ENCODE measurements at places on chromosomes 6 and 20.
A peak's percentile ranks its signal among the peaks of the same experiment; 100 is the strongest.

- no peaks in the 10 kb centered on the region for H3K4me1 ChIP-seq
- H3K27me3 ChIP-seq = no peaks in the 10 kb centered on the region
- no peak overlapping the region for H3K27ac ChIP-seq
- H3K36me3 ChIP-seq = no peaks in the 10 kb centered on the region
- no peak for DNase-seq
These were observed 97.5 kb upstream of the ZBTB24 start for GRCh38 chr6:109580519-109580918.

- H3K4me1 ChIP-seq = peaks cover 26% of the 10 kb centered on the region
- H3K36me3 ChIP-seq = no peaks in the 10 kb centered on the region
- H3K27me3 ChIP-seq = no peaks in the 10 kb centered on the region
These were observed 161.9 kb downstream of the KIF16B start for GRCh38 chr20:16411361-16411760.

- DNase-seq = no peak
- no peak overlapping the region for H3K4me3 ChIP-seq
- no peaks in the 10 kb centered on the region for H3K4me1 ChIP-seq
These were observed 9.5 kb upstream of the NUP153 start for GRCh38 chr6:17716221-17716620.

DNA sequence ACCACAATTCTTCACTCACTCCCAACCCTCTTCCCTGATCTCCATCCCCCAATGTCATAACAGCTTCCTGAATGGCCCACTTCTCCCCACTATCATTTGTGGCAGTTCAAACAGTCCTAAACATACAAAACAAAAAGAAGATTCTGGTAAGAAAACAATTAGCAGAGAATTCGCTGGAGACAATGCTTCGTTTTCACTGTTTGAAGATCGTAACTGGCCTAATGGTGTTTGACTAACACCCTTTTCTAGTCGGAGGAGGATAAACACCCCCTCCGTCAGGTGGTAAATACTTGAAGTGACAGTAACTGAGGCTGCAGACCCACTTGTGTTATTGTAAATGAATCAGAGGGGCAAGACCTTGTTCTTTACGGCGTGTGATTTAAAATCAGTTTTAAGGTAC lies 3.8 kb downstream of the EYA2 start:
- H3K36me3 ChIP-seq = no peaks in the 10 kb centered on the region
- no peak overlapping the region for H3K4me3 ChIP-seq
- H3K27me3 ChIP-seq = peaks cover 72% of the 10 kb centered on the region
- no peak for DNase-seq
- H3K4me1 ChIP-seq = peaks cover 5% of the 10 kb centered on the region
- no peak overlapping the region for H3K27ac ChIP-seq

GRCh38 chr20:58192567-58192966 lies 35.9 kb downstream of the ANKRD60 start:
- no peaks in the 10 kb centered on the region for H3K4me1 ChIP-seq
- no peak overlapping the region for H3K4me3 ChIP-seq
- no peak overlapping the region for H3K27ac ChIP-seq
- no peaks in the 10 kb centered on the region for H3K36me3 ChIP-seq
- no peak for DNase-seq
- no peaks in the 10 kb centered on the region for H3K27me3 ChIP-seq

DNA sequence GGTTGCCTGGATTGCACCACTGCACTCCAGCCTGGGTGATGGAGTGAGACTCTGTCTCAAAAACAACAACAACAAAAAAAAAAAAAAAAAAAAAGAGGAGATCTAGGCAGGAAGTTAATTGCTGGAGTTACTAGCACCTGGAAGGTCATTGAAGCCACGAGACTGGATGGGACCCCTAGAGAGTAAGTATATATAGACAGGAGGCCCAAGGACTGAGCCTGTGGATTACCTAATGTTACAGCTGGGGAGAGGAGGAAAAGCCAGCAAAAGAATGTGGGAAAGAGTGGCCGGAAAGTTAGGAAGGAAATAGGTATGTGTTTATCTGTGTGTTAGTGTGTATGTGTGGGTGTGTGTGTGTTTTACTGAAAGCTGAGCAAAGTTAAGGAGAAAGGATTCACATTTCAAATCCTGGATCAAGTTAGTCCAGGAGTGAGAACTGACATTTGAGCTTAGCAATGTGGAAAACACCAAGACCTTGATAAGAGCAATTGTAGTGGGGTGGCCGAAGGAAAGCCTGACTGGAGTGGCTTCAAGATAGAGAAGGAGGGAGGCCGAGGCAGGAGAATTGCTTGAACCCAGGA lies 38.4 kb downstream of the ANKRD6 start:
- H3K27me3 ChIP-seq = no peaks in the 10 kb centered on the region
- H3K4me3 ChIP-seq = no peak overlapping the region
- no peaks in the 10 kb centered on the region for H3K4me1 ChIP-seq
- no peaks in the 10 kb centered on the region for H3K36me3 ChIP-seq
- no peak overlapping the region for H3K27ac ChIP-seq

DNA sequence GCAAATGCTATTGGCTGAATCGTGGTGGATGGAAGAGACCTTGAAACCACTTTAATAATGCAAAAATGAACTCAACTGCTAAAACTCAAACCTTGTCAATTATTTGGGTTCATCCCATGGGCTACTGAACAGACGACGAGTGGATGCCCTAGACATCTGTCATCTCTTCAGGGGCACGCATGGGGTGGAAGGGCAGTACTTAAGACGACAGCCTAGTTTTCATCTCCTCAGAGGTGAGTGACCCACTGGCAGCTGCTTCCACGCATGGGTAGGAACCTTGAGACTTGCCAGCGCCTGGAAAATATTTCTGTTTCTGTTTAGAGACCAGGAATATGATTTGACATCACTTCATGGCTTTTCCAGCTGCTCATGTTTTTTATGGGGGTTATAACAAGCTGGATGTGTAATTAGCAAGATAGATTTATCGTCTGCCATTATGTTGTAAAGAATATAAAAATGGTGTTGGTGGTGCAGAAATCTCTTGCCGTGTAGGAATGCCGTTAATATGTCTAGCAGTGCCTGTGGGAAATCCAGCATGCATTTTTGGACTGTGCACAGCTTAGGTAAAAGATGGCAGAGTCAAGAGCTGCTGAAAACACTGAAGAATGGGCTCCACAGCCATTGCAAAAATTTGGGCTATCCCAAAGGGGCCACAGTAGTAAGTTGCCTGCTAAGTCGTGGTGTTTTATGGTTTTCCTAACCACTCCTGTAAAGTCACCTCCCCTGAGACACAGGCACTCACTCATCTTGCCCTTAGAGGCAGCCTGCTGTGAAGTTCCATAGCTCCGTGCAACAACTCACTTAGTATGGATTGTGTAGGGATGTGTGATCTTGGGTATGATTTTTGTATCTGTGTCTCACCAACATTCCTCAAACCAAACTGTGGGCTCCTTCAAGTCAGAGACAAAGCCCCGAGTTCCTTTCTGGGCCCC lies 203.3 kb downstream of the EYA2 start:
- H3K4me3 ChIP-seq = no peak overlapping the region
- peaks cover 2% of the 10 kb centered on the region for H3K27me3 ChIP-seq
- H3K4me1 ChIP-seq = no peaks in the 10 kb centered on the region
- H3K36me3 ChIP-seq = no peaks in the 10 kb centered on the region

GRCh38 chr6:84151669-84152068 lies 75.8 kb downstream of the CEP162 start:
- no peak overlapping the region for H3K27ac ChIP-seq
- DNase-seq = no peak
- no peaks in the 10 kb centered on the region for H3K4me1 ChIP-seq

- H3K27me3 ChIP-seq = no peaks in the 10 kb centered on the region
- H3K4me1 ChIP-seq = peaks cover 43% of the 10 kb centered on the region
- H3K36me3 ChIP-seq = no peaks in the 10 kb centered on the region
- H3K4me3 ChIP-seq = peak overlapping the region; percentile 50
- DNase-seq = peak; percentile 92
These were observed 54.2 kb downstream of the MRPL14 start for GRCh38 chr6:44072959-44073611.

- H3K4me3 ChIP-seq = no peak within 1 kb of the TSS
- no peak for DNase-seq
- no peaks in the 10 kb centered on the region for H3K27me3 ChIP-seq
- no peaks in the 10 kb centered on the region for H3K4me1 ChIP-seq
- H3K36me3 ChIP-seq = no peaks in the 10 kb centered on the region
These were observed at the start of gene SMIM28 for GRCh38 chr6:138377844-138378243. SMIM28 (plus strand) TSS chr6:138377905; CDS start chr6:138378073, 168 bp downstream.

- no peak overlapping the region for H3K27ac ChIP-seq
- no peaks in the 10 kb centered on the region for H3K27me3 ChIP-seq
- H3K4me3 ChIP-seq = no peak overlapping the region
- DNase-seq = no peak
- H3K4me1 ChIP-seq = peaks cover 10% of the 10 kb centered on the region
These were observed 4.2 kb upstream of the TENT5A start for GRCh38 chr6:81756690-81757089.

DNA sequence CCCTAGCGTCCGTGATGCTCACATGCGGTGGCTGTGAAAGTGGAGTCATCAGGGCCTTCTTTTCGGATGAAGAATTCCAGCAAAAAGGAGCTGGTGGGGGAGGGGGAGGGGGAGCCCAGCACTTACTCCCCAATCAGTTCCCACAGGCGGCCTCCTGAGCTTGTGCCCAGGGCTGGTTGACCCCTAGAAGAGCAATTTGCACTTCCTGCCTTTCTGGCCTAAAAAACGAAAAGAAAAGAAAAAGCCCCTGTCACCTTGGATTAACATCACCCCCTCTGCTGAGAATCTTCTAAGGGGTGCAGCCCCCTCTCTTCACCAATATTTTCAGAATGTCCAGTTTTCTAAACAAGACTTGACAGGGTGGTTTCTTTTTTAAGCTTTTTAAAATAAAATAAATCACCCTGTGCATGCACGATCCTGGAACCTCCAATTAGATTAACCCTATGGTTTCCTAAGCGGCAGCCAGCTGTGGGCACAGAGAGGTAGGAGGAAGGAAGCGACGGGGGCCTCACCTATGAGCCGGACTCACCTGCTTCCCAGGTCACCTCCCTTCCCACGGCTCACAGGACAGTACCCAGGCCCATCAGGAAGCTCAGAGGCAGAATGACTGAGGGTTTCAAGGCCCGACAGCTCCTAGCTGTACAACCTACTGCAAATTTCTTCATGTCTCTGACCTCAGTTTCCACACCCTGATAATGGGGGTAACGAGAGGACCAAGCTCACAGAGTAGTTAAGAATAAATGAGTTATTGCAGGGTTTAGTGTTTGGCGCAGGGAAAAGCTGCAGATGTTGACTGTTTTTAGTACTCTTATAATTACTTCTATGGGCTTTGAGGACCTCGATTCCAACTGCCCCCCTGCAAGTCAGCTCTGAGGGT lies 10.5 kb upstream of the TGM2 start:
- peaks cover 6% of the 10 kb centered on the region for H3K4me1 ChIP-seq
- H3K4me3 ChIP-seq = no peak overlapping the region
- no peaks in the 10 kb centered on the region for H3K36me3 ChIP-seq
- no peaks in the 10 kb centered on the region for H3K27me3 ChIP-seq
- no peak for DNase-seq

GRCh38 chr6:122422614-122423267 lies 23.3 kb downstream of the HSF2 start:
- H3K36me3 ChIP-seq = peaks cover 41% of the 10 kb centered on the region
- no peak for DNase-seq
- no peak overlapping the region for H3K27ac ChIP-seq
- no peaks in the 10 kb centered on the region for H3K27me3 ChIP-seq
- no peak overlapping the region for H3K4me3 ChIP-seq
- H3K4me1 ChIP-seq = no peaks in the 10 kb centered on the region

- no peak for DNase-seq
- no peaks in the 10 kb centered on the region for H3K4me1 ChIP-seq
- H3K4me3 ChIP-seq = no peak overlapping the region
- no peak overlapping the region for H3K27ac ChIP-seq
These were observed 235.8 kb upstream of the KCNG1 start for GRCh38 chr20:51258582-51259165.

GRCh38 chr6:145567684-145568252 lies 167.6 kb downstream of the EPM2A start:
- H3K4me3 ChIP-seq = no peak overlapping the region
- H3K36me3 ChIP-seq = no peaks in the 10 kb centered on the region
- no peaks in the 10 kb centered on the region for H3K27me3 ChIP-seq
- H3K4me1 ChIP-seq = no peaks in the 10 kb centered on the region

GRCh38 chr6:15985379-15985959 lies 143.4 kb upstream of the MYLIP start:
- no peaks in the 10 kb centered on the region for H3K27me3 ChIP-seq

DNA sequence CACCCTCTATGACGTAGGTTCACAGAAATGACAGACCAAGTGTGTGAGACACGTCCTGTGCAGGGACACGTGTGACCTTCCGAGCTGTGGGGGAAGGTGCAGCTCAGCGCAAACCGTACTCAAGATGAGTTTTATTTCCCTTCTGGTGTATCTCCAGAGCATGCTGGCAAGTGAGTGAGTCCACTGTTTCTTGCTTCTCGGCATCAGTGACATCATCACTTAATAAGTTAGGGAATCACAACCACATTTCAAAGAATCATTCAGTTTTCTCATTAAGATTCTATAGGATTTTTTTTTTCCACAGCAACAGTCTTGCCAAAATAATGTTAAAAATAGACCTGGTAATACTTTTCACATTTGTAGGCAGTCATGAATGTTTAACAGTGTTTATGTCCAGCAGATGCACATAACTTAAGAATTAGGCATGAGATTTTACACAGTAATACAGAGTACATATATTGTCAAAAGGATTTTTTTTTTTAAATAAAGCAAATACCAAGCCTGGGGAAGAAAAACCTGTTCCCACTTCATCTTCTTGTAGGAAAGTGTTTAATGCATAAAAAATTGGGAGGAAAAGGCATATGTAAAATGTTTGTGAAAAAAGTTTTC lies 417.8 kb downstream of the CDC5L start:
- H3K4me3 ChIP-seq = no peak overlapping the region
- H3K36me3 ChIP-seq = no peaks in the 10 kb centered on the region
- no peaks in the 10 kb centered on the region for H3K27me3 ChIP-seq
- peak; percentile 5 for DNase-seq
- no peak overlapping the region for H3K27ac ChIP-seq
- peaks cover 5% of the 10 kb centered on the region for H3K4me1 ChIP-seq

DNA sequence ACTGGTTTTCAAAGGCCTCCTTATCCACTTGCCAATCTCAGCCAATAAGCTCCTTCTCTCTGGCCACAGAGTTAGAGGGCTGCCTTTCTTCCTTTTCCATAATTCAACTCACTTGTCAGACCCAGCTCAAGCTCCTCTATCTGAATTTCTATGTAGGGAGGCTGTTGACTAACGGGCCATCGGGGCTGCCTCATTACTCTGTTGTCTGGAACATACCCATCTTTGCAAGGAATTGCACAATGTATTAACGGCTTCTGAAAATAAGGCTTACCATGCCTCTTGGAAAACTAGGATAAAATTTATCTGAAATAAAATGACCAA lies 28.5 kb upstream of the KIF6 start:
- no peaks in the 10 kb centered on the region for H3K36me3 ChIP-seq
- no peaks in the 10 kb centered on the region for H3K4me1 ChIP-seq
- no peak for DNase-seq
- H3K27me3 ChIP-seq = no peaks in the 10 kb centered on the region
- H3K4me3 ChIP-seq = no peak overlapping the region

GRCh38 chr6:22668307-22668706 lies 98.9 kb downstream of the HDGFL1 start:
- peak overlapping the region; percentile 7 for H3K27ac ChIP-seq
- peaks cover 6% of the 10 kb centered on the region for H3K4me1 ChIP-seq
- H3K4me3 ChIP-seq = no peak overlapping the region
- no peak for DNase-seq
- H3K27me3 ChIP-seq = no peaks in the 10 kb centered on the region
